Daoy (cell line): ENCODE measurements at places on chromosomes 4 and X.
A peak's percentile ranks its signal among the peaks of the same experiment; 100 is the strongest.

- no peak for DNase-seq
Measured at GRCh38 chr4:23134331-23134730, 441.6 kb downstream of the GBA3 start.

DNA sequence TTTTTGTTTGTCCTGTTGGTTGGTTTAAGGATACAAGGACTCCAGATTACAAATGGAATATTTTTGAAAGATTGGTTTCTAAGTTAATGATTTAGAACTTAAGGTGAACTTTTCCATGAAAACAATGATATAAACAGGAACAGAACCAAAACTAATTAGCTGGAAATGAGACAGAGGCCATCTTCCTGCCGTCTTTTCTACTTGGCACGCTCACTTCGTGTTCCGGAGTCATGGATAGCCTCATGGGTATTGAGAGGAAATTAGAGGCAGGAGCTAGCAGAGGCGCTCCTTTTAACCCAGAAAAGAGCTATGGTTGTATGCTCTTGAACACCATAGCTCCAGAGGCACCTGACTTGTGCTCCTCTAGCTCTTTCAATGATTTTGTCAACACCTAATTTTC is 2.4 kb downstream of the FAM241A start:
- DNase-seq = peak; percentile 32

DNA sequence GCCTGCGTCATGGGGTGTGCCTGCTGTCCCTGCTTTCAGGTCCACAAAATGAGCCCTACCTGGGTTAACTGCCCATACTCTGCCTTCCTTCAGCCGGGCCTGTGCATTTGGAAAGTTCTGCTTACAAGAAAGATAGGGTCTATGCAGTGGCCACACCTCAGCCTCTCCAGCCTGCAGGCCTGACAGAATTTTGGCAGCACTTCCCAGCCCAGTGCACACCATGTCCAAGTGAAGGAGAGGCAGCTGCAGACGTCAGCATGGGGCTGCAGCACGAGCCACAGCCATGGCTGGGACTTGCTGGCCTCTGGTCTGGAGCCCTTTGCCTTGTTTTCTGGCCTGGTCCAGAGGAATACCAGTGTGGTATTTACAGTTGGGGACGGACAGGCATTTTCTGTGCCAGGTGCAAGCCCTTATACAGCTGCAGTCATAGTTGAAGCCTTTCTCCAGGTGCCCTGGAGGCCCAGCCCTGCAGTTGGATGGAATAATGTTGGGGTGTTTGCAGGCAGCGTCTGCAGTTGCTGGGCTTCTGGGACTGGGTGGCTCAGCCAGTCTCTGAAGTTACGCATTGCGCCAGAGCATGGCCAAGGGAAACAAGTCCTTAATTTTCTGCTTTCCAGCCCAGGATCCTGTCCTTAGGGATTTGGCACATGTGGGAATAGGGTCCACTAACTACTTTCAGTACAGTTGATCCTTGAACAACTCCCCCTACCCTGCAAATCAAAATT is 26.2 kb downstream of the JADE1 start:
- no peak for DNase-seq

- DNase-seq = no peak
Measured at GRCh38 chr4:37540486-37540885, 145.7 kb downstream of the RELL1 start.

GRCh38 chr4:38980903-38981676 is 51.1 kb downstream of the TMEM156 start:
- DNase-seq = peak; percentile 25

- no peak for DNase-seq
Measured at GRCh38 chrX:153596981-153597750, 1.8 kb downstream of the CCNQ start.

DNA sequence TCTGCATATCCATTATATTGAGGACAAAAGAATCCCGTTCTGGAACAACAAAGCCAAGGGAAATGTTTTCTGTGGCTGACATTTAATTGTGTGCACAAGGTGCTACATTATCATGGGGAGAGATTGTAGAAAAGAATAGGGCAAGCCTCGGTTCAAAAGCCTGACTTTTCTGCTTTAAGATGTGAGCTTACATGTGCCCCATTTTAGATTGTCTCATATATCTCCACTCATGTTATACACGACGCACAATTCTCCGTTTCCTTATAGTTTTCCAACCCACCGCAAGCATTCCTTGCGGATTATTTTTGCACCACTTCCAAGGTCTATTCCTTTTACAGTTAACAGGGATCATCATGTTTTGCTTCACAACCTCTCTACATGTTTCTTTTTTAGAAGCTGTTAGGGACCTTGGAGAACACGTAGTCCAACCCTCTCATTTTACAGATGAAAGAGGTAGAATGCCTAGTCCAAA is 99.6 kb upstream of the MAML3 start:
- no peak for DNase-seq

GRCh38 chrX:120205816-120206753 is 44.5 kb upstream of the ZBTB33 start:
- DNase-seq = no peak

- DNase-seq = no peak
Measured at GRCh38 chrX:67619253-67619652, 75.4 kb downstream of the AR start.

- no peak for DNase-seq
Measured at GRCh38 chr4:139973015-139973414, 181.0 kb downstream of the MAML3 start.

GRCh38 chrX:152932144-152932543 is 34.3 kb downstream of the ZNF185 start:
- no peak for DNase-seq

- no peak for DNase-seq
Measured at GRCh38 chr4:3287271-3287971, 5.4 kb upstream of the RGS12 start.

GRCh38 chr4:796206-796605 is 29.7 kb downstream of the CPLX1 start:
- DNase-seq = no peak

GRCh38 chr4:104625706-104626105 is 131.0 kb upstream of the CXXC4 start:
- no peak for DNase-seq

DNA sequence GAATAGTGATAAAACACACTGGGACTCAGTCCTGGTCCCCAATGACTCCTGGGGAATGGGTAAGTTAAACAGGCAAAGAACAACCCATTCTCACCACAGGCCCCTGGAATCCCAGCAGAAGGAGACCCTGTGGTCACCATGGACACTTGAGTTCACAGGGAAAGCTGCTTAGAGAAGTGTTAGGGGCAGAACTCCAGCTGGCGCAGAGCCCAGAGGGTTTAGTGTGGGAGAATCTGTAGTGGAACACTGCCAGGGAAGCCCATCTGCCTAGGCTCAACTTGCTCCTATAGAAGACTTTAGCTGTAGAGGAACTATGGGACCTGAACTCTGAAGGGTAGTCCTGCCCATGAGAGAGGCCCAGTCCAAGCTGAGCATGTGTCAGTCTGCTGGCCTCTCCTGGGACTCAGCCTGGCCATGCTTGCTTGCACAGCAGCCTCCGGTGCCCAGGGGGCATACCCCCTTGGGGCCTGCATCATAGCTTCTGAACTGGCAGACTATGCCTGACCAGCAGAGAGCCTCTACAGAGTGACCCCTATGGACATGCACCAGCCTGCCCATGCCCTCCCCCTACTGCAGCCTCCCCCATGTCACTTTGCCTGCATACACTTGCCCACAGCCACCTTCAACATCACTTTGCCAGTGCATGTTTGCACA is 343.5 kb downstream of the IDS start:
- no peak for DNase-seq

- DNase-seq = no peak
Measured at GRCh38 chr4:174209341-174209740, 74.1 kb downstream of the FBXO8 start.

DNA sequence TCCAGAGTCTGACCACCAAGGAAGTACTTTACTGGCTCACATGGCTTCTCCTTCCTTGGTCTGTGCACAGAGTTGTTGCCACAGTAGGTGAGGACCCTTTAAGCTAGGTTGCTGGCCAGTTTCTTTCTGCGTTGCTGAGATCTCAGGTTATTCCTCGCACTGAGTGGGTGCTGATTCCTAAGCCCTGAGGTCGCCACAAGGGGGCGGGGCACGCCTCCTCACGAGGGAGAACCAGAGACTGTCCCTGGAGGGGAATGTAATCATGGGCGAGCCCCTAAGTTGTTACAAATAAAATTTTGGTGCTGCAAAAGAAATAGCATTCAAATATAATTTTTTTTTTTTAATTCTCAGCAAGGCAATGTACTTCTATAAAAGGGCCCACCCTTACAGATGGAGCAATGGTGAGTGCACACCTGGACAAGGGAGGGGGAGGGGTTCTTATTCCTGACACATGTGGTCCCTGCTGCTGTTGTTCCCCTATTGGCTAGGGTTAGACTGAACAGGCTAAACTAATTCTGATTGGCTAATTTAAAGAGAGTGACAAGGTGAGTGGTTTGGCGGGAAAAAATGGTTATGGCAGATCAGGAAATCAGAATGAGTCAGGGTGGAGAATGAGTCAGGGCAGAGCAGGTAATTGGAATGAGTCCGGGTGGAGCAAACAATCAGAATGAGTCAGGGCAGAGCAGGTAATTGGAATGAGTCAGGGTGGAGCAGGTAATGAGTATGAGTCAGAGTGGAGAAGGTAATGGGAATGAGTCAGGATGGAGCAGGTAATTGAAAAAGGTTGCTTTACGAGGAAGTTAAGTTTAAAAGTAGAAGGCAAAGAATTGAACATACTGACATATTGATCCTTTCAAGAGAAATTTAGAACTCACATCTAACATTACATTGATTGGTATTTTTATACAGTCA is 107.5 kb downstream of the VSIG4 start:
- DNase-seq = peak; percentile 0

DNA sequence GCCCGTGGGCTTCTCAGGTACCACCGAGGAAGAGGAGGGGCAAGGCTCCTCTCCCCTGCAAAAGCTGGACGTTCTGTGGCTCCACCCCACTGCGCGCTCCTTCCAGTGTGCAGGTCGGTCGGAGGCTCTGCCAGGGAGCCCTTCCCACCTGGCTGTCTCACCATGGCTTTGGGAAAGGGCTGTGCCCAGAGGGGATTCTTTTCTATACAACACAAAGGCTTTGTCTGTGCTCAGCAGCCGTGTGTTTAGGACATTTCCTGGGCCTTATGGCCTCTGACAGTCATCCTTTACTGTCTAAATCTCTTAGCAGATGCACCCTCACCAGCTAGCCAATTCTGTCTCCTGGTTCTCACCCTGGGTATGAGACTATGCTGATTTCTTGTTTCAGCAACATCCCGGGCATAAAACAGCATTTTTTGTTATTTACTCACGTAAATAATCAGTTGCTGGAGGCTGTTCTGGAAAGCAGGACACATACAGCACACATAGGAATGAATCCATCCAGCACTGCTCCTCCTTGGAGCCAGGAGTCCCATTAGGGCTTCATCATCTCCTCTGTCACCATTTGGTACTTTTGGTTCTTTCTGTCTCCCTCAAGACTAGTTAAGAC is 20.4 kb upstream of the ATXN3L start:
- no peak for DNase-seq

GRCh38 chrX:40615976-40616375 is 7.3 kb upstream of the MPC1L start:
- DNase-seq = no peak

DNA sequence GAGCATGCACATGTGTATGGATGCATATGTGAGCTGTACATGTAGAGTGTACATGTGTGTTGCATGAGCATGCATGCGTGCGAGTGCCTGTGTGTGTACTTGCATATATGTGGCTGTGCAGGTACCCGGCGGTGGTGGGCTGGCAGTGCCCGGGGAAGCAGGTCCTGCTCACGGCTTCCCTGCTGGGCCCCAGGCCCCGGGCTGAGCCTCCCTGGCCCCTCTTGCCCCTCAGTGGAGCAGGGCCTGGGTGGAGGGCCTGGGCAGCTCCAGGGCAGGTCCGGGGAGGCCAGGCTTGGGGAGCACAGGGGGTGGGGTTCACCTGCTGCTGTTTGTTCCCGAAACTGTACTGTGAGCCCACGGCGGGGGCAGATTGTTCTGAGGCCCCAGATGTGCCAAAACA is 9.4 kb downstream of the NAT8L start:
- no peak for DNase-seq

GRCh38 chrX:18026166-18026565 is 165.1 kb upstream of the RAI2 start:
- DNase-seq = peak; percentile 55

DNA sequence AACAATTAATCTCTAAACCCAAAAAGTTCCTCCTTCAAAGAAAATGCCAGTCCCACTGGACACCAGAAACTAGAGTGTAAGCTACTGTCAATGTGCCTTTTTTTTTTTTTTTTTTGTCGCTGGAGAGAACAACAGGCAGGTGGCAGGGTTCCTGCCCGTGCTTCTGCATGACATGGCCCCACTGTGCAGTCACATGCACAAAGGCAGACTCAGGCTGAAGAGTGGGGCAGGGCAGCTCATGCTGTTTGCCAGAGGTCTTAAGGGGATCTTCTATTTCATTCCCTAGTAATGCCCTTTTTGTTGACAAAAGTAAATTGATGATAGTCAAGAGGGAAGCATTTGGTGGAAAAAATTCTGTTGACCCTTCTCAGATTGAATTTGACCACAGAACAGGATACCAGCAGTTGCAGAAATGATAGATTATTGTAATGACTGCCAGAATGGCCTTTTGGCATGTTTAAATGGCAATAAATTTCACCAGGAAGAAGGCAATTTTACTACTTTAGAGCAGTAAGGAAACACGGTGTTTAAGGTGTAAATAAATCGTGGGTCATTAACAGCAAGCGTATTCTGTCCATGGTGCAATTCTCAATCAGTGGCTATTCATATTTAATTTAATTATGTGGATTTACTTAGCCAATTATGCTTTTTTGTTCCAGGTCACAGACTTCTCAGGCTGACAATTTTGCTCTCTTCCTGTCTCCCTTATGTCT is 80.9 kb downstream of the NKX6-1 start:
- no peak for DNase-seq

DNA sequence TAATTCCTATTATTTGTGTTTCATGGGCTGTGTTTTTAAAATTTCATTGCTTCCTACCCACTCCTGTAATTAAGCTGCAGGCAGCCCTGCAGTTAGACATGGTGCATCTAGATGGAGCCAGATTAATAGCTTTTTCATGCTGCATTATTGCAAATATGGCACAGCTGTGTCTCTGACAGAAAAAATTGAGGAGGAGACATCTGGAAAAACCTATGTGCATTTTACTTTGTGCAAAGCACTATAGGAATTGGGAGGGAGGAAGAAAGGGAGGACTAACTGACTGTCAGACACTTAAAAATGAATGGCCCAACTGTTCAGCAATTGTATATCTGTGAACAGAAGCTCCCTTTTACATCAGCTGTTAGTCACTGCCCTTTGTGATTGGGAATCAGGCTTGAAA is 8.1 kb upstream of the RPGR start:
- no peak for DNase-seq

DNA sequence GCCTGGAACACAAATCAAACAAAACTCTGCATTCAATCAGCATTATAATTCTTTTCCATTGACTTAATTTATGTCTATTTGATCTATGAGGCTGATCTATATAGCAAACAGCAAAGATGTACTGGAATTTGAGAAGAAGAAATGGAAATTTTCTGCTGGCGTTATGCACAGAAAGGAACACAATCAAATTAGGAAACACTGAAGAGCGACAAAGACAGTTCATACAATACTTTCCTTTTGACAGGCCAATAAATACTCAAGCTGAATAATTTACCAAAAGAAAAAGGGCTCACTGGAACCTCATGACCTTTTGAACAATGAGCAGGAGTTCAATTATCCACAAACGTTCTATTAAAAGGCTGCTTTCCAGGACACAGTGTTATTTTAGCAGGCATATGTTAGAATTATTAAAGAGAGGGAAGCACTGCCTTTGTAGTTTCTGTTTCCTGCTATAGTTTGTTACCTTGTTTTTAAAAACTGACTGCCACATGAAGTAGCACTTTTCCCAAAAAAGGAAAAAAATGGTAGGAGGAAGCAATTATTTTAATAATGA is 8.1 kb downstream of the PDHA2 start:
- DNase-seq = no peak
